ENCODE measurements at places on chromosomes 3 and 15. TPM values are rescaled to one million over a fixed set of nuclear protein-coding genes. Genes with fewer than 3 reads are reported as not detected.

DNA sequence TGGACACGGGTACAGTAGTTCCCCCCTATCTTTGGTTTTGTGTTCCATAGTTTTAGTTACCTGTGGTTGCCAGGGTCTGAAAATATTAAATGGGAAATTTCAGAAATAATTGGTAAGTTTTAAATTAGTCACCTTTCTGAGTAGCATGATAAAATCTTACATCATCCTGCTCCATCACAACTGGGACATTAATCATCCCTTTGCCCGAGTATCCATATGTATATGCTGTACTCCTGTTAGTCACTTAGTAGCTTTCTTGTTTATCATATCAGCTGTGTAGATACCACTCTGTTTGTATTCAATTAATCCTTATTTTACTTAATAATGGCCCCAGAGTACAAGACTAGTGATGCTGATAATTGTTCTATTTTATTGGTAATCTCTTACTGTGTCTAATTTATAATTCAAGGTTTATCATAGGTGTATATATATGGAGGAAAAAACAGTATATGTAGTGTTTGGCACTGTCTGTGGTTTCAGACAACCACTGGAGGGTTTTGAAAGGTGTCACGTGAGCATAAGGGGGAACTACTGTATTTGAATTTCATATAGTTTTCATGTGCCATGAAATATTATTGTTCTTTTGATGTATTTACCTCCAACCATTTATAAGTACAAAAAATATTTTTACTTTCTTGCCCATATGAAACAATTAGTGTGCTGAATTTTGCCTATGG is 41.4 kb downstream of the CTDSPL2 start:
- no peak for DNase-seq

DNA sequence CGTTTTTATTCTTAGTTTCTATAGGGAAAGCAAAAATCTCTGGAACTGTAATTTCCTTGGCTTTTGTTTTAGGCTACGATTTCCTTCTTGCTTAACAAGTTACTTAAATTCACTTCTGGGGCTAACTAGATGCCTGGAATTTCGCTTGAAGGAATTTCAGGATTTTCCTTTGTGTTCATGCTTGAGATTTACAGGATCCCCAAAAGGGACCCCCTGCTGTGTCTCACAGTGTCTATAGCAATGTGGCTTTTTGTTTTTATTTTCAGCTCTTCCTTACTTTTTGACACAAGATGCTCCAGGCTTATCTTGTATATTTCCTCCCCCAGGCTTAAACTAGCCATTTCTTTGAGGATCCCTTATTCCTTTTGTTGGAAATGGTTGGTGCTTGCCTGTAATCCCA is 95.5 kb upstream of the DPPA4 start:
- DNase-seq: no peak

DNA sequence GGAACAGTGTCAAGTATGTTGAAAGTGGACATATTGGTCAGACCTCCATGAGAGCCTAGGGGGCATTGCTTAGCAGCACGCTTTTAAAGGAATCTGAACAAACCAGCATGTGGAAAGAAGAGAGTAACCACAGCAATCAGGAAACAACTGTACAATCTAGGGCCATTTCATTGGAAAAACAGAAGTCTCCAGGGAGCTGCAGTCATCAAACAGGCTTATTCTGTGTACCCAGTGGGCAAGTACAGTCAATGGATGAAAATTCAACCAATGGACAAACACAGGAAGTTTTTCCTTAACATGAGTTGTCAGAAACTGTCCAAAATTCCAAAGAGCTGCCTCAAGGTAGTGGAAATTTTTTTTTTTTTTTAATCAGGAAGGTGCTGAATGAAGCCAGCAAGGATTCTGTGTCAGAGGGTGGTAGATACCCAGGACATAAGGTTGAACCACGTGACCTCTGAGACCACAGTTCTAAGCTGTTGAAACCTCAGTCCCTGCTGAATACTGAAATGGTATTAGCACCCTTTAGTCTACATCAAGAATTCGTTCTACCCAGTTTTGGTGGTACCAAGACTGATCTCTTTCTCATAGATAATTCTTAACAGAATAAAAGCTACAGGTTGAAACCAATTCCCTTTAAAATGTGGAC is 4.4 kb upstream of the DLG1 start:
- no peak for DNase-seq

HEG1 gene
- polyA plus RNA-seq: 29.0 TPM
